Gastrocnemius medialis (tissue), 4 donors: ENCODE measurements at places on chromosomes 16 and 17. TPM values are rescaled to one million over a fixed set of nuclear protein-coding genes. Genes with fewer than 3 reads are reported as not detected.
A peak's percentile ranks its signal among the peaks of the same experiment; 100 is the strongest.

Gene RND2
- 0.04 TPM for total RNA-seq

DNA sequence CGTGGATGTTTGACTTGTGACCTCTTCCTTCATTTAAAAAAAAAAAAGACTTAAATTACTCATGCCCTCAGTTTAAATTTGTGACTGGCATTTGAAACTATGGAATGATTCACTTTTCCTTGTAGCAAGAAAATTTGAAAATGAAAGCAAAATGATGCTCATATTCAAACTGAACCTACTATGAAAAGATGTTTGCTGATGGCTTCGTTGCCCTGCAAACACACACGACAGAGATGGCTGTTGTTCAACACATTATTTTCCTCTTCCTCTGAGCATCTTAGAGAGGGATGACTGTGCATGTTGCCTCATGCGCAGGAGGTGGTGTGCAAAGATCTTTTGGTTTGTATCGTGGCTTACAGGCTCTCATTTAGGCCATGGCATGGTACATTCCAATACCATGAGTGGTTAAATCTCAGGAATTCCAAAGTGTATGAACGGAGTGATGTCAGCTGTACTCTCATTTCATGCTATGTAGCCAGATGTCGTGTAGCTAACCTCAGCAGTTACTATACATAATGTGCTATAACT, 164.5 kb downstream of the PRKCA start:
- peaks cover 21% of the 10 kb centered on the region for H3K4me1 ChIP-seq
- H3K27me3 ChIP-seq, result no peaks in the 10 kb centered on the region
- H3K27ac ChIP-seq, result no peak overlapping the region
- DNase-seq, result no peak
- no peak overlapping the region for H3K4me3 ChIP-seq

GRCh38 chr16:915546-915945, 55.2 kb downstream of the LMF1 start:
- H3K36me3 ChIP-seq, result no peaks in the 10 kb centered on the region
- no peak overlapping the region for H3K27ac ChIP-seq
- DNase-seq, result no peak
- H3K27me3 ChIP-seq, result no peaks in the 10 kb centered on the region
- peaks cover 10% of the 10 kb centered on the region for H3K4me1 ChIP-seq

Gene KCNH6
- total RNA-seq, result not detected

- H3K4me1 ChIP-seq, result no peaks in the 10 kb centered on the region
- no peaks in the 10 kb centered on the region for H3K27me3 ChIP-seq
- DNase-seq, result no peak
- no peak overlapping the region for H3K27ac ChIP-seq
- no peak overlapping the region for H3K4me3 ChIP-seq
Observed at GRCh38 chr16:1651094-1651973, 26.7 kb upstream of the JPT2 start.

DNA sequence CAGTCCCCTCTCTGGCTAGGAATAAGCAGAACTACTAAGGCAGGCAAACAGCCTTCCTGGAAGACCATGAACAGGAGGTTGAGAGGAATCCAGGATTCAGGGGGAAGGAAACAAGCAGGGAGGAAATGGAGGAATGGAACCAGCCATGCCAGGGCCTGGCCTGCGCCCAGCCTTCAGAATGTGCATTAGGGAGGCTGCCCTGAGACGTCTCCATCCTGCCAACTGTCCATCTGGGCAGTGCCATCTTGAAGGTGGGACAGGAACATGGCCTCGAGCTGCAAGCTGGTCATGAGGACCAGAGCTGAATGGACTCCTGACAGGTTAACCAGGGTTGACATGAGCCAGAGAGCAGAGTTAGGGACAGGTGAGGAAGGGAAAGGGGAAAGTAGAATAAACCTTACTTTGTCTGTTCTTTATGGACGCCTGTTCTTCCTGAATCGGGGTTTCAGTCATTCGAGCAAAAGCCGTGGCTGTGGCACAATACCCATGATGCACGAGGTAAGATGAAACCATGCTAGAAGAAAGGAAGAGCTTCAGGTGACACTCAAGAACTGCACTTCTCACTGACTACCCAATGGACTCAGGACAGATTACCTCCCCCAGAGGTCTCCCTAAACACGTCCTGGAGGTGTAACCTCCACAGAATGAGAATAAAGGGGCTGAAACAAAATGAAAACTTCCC, 12.1 kb upstream of the GFOD2 start:
- no peaks in the 10 kb centered on the region for H3K4me1 ChIP-seq
- no peak for DNase-seq
- no peak overlapping the region for H3K4me3 ChIP-seq
- no peaks in the 10 kb centered on the region for H3K36me3 ChIP-seq
- H3K27me3 ChIP-seq, result no peaks in the 10 kb centered on the region

DNA sequence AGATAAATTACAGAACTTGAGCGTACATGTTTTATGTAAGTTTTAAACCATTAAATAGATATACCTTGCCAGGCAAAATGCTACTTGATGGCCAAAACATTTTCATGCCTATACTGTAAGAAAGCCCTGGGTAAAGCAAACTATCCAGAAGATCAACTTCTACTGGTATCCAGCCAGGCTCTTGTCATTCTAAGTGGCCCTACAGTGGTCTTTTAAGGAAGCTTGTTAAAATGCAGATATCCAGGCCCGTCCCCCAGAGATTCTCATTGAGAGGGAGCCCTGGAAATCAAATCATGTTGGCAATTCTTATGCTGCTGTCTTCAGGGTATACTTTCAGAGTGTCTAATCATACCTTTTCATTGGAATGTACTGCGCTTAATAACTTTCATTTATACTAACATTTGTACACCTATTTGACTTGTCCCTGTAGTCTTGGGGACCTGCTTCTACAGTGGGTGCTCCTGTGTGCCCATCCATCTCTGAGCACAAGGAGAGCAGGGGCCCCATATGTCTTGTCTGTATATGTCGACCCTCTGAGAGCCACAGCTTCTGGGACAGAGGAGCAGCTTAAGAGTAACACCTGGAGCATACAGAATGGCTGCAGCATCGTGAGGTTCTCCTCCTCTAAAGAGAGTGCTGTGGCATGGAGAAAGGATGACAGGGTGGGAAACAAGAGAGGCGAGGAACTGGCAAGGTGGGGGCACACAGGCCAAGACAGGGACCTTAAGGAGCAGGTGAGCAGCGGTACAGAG, 43.6 kb upstream of the ANKFY1 start:
- peak overlapping the region; percentile 11 for H3K27ac ChIP-seq
- peaks cover 38% of the 10 kb centered on the region for H3K4me1 ChIP-seq
- no peak for DNase-seq
- H3K4me3 ChIP-seq, result no peak overlapping the region
- H3K36me3 ChIP-seq, result no peaks in the 10 kb centered on the region

Gene KRTAP4-3
- not detected for total RNA-seq

- no peaks in the 10 kb centered on the region for H3K36me3 ChIP-seq
- DNase-seq, result no peak
- H3K27me3 ChIP-seq, result no peaks in the 10 kb centered on the region
- peaks cover 11% of the 10 kb centered on the region for H3K4me1 ChIP-seq
Observed at GRCh38 chr17:16491703-16492612, at the start of gene LRRC75A. Gene LRRC75A, minus strand, starts transcription at chr17:16492193. Its CDS starts 203 bp downstream, at chr17:16491990.

DNA sequence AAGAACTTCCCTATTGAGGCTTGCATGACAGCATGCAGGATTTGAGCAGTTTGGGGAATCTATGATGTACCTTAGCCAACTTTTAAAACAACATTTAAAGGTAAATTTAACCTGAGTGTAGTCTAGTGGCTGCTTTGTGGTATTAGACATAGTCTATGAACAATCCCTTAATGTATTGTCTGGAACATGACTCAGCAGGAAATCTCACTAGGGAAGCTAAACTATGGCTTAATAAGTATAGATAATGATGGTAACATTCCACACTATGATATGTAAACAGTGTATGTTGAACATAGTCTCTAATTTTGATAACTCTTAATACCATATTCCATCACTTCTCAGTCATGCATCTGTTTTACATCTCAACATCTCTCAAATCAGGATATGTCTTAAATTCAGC, 52.1 kb upstream of the SLC12A3 start:
- no peak overlapping the region for H3K27ac ChIP-seq
- DNase-seq, result no peak
- no peaks in the 10 kb centered on the region for H3K36me3 ChIP-seq
- no peak overlapping the region for H3K4me3 ChIP-seq
- H3K27me3 ChIP-seq, result no peaks in the 10 kb centered on the region

DNA sequence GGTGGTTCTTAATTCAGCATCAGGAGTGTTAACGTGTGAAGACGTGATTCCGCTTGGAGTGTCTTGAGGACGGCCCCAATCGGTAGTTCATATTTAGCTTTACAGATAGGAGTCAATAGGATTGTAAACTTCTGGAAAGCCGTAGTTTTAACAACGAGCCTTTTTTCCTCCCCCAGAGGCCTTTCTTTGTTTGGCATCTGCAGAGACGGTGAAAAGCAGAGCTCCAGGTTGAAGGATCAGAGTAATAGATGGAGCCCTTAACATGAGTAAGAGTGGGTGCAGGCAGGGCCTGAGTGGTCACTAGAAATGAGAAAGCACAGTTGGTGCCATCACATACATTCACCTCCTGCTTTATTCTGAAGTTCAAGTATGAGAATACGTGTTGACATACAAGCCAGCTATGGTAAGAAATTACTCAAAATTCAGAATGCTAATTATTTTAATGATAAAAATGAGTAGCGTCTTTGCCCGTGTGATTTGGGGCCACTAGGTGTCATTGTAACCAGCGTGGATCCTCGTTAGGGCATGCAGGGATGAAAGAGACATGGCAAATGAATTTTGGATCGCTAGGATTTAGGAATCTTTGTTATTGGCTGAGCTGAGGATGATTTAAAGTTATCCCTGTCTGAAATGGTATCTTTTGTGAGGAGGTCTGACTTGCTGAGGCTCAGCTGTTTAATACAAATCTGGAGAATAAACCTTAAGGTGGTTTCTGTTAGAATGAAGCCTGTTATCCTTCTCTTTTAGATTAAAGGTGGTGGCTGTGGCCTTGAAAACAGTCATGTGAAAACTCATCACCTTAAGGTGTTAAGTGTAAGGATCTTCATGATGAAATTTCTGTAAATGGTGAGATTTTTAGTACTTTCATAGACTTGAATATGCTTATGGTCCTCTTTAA, 18.6 kb downstream of the PRCD start:
- peaks cover 40% of the 10 kb centered on the region for H3K4me1 ChIP-seq
- H3K36me3 ChIP-seq, result no peaks in the 10 kb centered on the region
- H3K27ac ChIP-seq, result peak overlapping the region; percentile 97
- no peak for DNase-seq
- peak overlapping the region; percentile 83 for H3K4me3 ChIP-seq
- H3K27me3 ChIP-seq, result no peaks in the 10 kb centered on the region

DNA sequence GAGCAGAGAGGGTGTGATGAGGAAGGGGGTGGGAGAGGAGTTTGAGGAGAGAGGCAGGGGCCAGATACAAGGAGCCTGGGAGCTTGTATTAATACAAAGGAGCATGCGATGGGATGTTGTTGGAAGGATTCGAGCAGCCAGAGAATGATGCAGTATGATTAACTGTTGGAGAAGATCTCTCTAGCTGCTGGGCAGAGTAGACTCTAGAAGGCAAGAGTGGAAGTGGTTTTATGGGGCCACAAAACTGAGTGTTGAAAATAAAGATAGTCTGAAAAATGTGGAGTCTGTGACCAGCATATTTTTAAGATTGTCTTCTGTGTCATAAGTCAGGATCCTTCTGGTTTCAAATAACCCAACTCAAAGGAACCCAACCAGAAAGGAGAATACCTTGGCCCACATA, 98.3 kb downstream of the MSI2 start:
- no peaks in the 10 kb centered on the region for H3K36me3 ChIP-seq
- peak overlapping the region; percentile 88 for H3K27ac ChIP-seq
- H3K27me3 ChIP-seq, result no peaks in the 10 kb centered on the region
- peaks cover 62% of the 10 kb centered on the region for H3K4me1 ChIP-seq
- no peak overlapping the region for H3K4me3 ChIP-seq

Gene GLTPD2
- not detected for total RNA-seq

DNA sequence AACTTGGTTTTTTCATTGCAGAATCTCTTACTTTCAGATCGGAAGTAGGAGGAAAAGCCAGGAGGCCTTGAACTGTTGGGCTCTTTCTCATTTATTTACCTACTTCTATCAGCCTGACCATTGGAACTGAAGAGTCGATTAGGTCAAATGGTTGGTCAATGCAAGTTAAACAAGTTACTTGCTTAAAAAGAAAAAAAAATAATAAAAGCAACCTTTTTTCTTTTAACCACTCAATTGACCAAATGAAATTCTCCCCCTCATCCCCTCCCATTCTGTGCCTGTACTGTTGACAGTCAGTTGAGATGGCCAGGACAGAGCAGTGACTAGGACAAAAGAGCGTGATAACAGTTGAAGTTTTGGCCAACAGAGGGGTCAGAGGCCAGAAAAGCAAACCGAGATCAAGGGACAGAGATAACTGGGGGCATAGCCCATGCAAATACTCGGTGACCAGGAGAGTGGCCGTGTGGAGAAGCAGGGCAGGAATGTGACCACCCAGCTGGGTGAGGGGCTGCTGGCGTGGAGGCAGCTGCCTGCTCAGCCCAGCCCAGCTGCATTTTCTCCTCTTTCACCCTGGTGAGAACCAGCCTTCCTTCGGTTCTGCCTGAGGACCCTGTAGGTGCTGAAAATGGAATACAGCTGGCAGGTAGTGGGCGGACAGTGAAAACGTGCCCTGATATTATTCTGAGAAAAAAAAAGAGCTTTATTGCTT, 72.2 kb downstream of the HS3ST3B1 start:
- no peaks in the 10 kb centered on the region for H3K27me3 ChIP-seq
- H3K4me3 ChIP-seq, result no peak overlapping the region
- no peak for DNase-seq
- H3K36me3 ChIP-seq, result no peaks in the 10 kb centered on the region
- no peak overlapping the region for H3K27ac ChIP-seq

DNA sequence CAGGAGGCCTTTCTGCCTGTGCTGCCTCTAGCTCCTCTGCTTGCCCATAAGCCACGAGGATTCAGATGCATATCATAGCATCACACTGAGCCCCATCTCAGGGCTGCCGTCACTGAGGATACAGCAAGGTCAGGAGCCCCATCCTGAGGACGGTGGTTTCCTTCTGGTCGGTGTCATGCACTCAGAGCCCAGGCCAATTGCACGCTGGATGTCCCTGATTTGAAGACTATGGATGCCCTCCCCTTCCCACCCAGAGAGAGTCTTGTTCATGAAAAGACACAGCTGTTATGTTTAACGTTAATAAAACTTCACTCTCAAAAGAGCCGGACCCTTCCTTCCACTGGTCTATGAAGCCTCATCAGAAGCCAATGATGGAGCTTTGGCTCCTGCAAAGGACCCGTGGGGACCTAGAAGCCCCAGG, 19.9 kb downstream of the COTL1 start:
- peaks cover under 1% of the 10 kb centered on the region for H3K4me1 ChIP-seq
- no peak for DNase-seq
- no peaks in the 10 kb centered on the region for H3K36me3 ChIP-seq
- H3K27ac ChIP-seq, result no peak overlapping the region
- no peaks in the 10 kb centered on the region for H3K27me3 ChIP-seq

GRCh38 chr16:22420606-22421135, 46.3 kb upstream of the CDR2 start:
- H3K4me1 ChIP-seq, result peaks cover 19% of the 10 kb centered on the region
- H3K4me3 ChIP-seq, result no peak overlapping the region
- H3K27ac ChIP-seq, result no peak overlapping the region
- no peaks in the 10 kb centered on the region for H3K27me3 ChIP-seq
- DNase-seq, result no peak

GRCh38 chr17:30219833-30220232, 15.7 kb downstream of the SLC6A4 start:
- H3K36me3 ChIP-seq, result no peaks in the 10 kb centered on the region
- DNase-seq, result no peak
- H3K27ac ChIP-seq, result no peak overlapping the region
- no peaks in the 10 kb centered on the region for H3K4me1 ChIP-seq
- no peak overlapping the region for H3K4me3 ChIP-seq
